ENCODE measurements at places on chromosomes 12 and 14. TPM values are rescaled to one million over a fixed set of nuclear protein-coding genes. Genes with fewer than 3 reads are reported as not detected.
A peak's percentile ranks its signal among the peaks of the same experiment; 100 is the strongest.

Gene FAR2
- total RNA-seq = 11.7 TPM

Gene CEBPE
- 0.57 TPM for total RNA-seq

Gene LTBP2
- total RNA-seq = 88.4 TPM

Gene MMP19
- total RNA-seq = 5.5 TPM

Gene TSPAN9
- total RNA-seq = 13.7 TPM

Gene PLEKHG3
- 46.5 TPM for total RNA-seq

Gene E2F7
- not detected for total RNA-seq

Gene KRT74
- total RNA-seq = not detected

Gene SPX
- total RNA-seq = 0.65 TPM

Gene SDR9C7
- total RNA-seq = 0.42 TPM

- DNase-seq = no peak
Measured at GRCh38 chr14:80164991-80165721, 46.1 kb downstream of the DIO2 start.

GRCh38 chr12:122847921-122848421, 12.7 kb downstream of the HIP1R start:
- DNase-seq = no peak

DNA sequence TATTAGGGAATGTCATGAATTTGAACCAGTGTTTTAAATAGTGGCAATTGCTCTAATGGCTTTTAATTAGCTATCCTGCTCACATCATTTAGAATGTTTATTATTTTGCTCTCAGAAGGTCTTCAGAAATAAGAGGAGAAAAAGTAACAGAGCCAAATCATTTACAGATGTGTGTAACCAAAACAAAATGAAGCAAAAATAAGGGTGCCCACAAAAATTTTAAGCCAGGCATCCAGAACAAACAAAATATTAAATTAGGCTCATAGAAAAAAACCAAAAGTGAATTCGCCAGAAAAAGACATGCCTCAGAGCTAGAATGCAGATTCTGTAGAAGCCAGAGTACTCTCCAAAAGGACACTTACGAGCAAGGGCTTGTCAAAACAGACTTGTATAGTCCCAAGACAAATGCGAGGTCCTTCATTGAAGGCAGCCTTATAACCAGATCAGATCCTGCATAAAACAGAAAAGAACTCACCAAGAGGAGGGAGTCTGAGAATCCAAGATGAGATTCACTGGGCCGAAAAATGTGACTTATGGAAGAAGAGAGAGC, 20.2 kb upstream of the SERPINA1 start:
- DNase-seq = no peak

DNA sequence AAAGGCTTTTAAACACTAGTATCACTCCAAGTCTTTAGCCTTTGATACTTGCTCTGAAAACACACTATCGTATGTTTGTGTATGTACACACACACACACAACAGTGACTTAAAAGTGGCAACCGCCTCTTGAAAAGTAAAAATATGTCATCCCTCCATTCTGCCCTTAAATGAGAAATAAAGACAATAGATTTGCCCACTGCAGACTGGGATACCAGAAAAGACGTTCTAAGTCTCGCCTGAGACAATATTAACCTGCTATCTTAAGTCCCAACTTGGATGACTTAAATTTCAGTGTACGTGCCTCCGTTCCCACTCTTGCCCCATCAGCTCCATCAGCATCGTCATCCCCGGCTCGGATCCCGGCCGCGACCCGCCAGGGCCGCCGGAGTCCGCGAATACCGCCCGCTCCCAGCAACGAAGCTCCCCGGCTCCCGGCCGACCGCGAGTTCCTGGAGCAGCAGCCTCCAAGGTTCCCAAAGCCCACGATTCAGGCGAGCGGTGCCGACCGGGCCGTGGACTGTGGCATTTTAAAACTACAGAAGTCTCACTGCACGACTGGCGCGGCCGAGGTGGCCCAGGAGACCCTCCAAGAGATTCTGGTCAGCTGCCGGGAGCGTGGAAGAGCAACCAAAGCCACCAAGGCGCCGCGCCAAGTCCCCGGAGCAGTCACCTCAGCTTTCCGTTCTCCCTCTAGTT, 2.8 kb upstream of the ARID2 start:
- peak; percentile 93 for DNase-seq

DNA sequence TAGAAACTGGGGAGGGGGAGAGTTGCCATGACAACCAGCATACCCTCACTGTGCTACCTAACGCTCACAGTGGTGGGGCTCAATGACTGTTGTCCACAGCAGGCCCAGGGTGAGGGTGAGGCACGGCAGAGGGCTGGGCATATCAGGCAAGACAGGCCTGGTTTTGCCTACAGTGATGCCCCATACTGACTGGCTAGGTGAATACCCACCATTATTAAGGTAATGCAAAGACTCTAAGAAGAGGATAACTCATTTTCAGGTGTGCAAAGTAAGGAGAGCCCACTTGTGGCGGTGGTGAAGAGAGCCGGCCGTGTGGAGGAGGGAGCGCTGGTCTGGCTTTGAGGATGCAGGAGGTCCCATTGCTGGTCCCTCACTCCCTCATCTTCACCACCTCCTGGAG, 422.3 kb downstream of the FUT8 start:
- DNase-seq = no peak

DNA sequence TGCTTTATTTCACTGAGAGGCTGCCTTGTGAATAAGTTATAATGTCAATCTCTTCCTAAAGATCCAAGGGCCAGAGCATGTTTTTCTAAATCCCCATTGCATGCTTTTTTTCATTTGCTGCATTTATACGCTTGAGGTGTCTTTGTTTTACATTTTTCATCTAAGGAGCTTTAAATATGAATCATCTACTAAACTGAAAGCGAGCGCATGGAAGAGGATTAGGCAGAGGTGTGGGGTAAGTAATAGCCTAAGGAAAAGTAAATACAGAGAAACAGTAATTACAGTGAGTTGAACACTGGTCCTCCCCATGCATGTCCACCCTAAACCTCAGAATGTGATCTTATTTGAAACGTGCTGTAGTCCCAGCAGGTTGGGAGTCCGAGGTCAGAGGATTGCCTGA, 76.4 kb upstream of the METAP2 start:
- no peak for DNase-seq

- DNase-seq = no peak
Measured at GRCh38 chr14:32393119-32393518, 64.0 kb downstream of the AKAP6 start.

- no peak for DNase-seq
Measured at GRCh38 chr12:107131832-107132616, 38.7 kb upstream of the CRY1 start.

GRCh38 chr12:3335078-3335487, 155.9 kb upstream of the PRMT8 start:
- no peak for DNase-seq

DNA sequence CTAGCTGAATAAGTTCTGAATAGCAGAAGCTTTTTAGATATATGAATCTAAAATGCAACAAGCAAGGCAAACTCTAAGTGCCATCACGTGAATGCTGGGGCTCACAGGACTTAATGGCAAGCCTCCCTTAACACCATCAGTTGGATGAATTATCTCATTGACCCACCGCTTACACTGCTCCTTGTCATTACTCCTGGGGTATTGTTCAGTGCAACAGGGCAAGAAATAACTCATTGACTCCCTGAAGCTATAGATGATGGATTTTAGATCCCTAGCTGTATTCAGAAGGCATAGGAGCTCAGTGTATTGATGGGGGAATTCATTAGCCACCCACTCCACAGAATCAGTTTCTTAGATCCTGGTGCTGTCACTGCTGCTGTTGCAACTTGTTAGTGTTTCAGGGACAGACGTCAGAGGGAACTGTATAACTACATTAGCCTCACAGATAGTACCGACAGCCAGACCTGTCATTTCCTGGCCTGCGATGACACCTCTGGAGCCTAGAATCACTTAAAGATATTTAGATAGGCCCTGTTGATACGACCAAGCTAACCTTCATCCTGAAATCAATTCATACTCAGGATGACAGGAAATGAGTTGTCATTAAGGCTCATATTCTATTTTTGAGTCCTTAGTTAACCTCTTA, 735.3 kb downstream of the DIO2 start:
- no peak for DNase-seq

GRCh38 chr12:49017891-49018260, 700 bp downstream of the PRKAG1 start:
- no peak for DNase-seq

GRCh38 chr14:89629383-89629782, 212.3 kb upstream of the FOXN3 start:
- DNase-seq = peak; percentile 57
